ENCODE measurements at places on chromosomes 7 and 10.

- DNase-seq = no peak
Observed at GRCh38 chr7:104123786-104124185, 84.0 kb downstream of the ORC5 start.

DNA sequence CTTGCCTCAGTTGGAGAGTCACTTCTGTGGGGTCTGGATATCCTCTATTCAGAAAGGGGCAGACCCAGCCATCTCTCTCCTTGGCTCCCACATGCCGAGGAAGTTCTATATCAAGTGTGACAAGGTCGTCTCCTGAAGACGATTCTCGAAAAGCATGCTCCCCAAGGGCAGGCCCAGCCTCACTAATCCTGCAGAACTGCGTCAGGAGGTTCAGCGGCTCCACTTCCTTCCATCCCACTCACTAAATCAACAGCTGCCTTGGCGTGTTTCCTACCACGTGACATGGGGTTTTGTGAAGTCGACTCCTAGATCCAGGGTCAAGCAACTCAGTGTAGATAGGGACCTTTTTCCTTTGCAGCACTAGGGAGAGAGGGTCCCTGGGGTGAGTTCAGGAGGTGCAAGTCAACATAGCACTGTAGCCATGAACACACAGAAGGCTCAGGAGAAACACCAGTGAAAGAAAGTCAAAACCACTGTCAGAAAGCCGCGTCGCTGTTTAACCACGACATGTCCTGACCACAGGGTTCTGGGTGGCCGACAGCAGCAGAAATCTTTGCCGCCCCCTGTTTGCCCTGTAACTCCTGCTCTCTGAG lies 156.4 kb downstream of the PRPF18 start:
- no peak for DNase-seq

- no peak for DNase-seq
Observed at GRCh38 chr10:23439961-23440889, 1.4 kb downstream of the OTUD1 start.

DNA sequence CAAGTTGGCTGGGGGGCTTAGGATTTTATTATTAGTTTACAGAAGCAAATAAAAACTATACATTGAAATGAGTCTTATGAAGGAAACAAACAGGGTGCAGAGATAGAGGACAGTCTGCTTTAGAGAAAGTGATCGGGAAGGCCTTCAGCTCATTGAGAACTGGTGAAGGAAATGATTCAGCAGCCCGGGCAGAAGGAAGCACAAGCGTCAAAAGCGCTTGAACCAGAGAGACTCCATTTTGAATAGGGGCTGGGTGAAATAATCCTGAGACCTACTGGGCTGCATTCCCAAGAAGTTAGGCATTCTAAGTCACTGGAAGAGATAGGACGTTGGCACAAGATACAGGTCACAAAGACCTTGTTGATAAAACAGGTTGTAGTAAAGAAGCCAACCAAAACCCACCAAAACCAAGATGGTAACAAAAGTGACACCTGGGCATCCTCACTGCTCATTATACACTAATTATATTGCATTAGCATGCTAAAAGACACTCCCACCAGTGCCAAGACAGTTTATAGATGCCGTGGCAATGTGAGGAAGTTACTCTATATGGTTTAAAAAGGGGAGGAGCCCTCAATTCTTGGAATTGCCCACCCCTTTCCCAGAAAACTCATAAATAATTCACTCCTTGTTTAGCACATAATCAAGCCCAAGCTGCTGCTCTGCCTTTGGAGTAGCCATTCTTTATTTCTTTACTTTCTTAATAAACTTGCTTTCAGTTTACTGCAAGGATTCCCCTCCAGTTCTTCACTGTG lies 83.1 kb upstream of the MPP7 start:
- DNase-seq = no peak

DNA sequence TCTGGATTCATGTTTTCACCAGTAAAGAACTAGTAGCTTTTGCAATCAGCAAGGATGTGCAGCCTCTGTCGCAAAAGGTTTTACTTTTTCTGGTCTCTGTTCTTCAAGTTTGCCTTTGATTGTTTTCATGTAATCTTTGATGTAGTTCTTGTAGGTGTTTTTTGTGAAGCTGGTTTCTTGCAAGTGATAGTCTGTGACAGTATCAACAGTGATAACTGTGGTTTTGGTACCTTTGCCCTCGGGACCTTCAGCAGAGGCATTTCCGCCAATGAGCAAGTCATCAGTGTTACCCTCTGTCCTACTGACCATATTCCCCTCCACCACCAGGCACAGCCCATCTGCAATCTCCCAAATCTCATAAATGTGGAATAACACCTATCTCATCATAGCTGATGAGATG lies 55.1 kb downstream of the IPMK start:
- DNase-seq = no peak

GRCh38 chr10:5229019-5229418 lies 32.4 kb downstream of the AKR1C4 start:
- no peak for DNase-seq

DNA sequence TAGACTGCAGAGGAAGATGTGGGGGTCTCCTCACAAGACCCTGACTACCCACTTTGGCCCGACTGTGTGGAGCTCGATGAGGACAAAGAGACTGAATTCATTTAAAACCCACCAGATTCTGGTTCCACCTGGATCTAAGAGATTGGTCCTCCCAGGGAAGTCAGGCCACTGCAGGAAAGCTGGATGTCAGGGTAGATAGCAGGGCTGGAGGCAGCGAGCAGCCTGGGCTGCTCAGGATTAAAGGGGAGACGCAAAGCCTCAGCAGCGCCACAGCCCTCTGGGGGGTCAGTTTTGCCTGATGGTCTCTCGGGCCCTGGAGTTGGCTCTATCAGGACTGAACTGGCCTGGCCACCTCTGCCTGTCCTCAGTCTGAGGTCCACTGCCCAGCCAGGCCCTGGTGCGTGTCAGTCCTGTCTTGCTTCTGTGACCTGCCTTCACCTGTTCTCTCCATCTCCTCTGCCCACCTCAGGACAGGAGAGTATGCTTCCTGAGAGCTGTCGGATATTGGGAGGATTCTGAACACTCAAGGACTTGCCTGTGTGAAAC lies 12.2 kb upstream of the KLRG2 start:
- DNase-seq = no peak

Measured in hippocampal formation (tissue), 2 donors.